ENCODE measurements at places on chromosomes 12 and 14. TPM values are rescaled to one million over a fixed set of nuclear protein-coding genes. Genes with fewer than 3 reads are reported as not detected.

The NAV3 gene
- total RNA-seq, result 8.5 TPM

The PMCH gene
- not detected for total RNA-seq

The MANSC4 gene
- not detected for total RNA-seq

The MYH6 gene
- total RNA-seq, result not detected

The RDH5 gene
- total RNA-seq, result 5.9 TPM

The GARIN6 gene
- not detected for total RNA-seq

The PCBP2 gene
- 984 TPM for total RNA-seq

The SRSF9 gene
- total RNA-seq, result 143 TPM

The GPRC5D gene
- total RNA-seq, result not detected

The KRT3 gene
- not detected for total RNA-seq
